Lower leg skin (tissue), 4 donors: ENCODE measurements at places on chromosomes 16 and 17. TPM values are rescaled to one million over a fixed set of nuclear protein-coding genes. Genes with fewer than 3 reads are reported as not detected.

DNA sequence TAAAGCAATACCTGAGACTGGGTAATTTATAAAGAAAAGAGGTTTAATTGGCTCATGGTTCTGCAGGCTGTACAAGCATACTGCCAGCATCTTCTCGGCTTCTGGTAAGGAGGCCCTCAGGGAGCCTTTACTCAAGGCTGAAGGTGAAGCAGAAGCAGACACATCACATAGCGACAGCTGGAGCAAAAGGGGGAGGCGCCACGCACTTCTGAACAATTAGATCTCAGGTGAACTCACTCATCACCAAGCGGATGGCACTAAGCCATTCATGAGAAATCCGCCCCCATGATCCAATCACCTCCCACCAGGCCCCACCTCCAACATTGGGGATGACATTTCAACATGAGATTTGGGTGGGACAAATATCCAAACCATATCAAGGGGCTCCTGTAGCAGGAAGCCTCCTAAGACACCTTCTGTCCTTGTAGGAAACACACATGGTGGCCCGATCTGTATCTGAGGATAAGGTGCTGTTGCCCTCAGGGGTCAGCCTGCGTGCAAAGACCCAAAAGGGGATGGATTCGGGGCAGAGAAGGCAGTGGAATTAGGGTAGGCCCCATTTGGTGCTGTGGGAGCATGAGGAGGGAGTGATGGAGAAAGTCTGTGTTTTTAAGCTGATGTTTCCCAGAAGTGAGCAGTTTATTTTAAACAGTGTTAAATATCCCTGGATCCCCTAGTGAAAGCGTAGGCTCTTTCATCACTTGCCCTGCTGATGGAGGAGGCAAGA is 23.0 kb downstream of the IL21R start:
- peak; percentile 5 for DNase-seq

GRCh38 chr17:50149417-50150353 is 792 bp downstream of the PPP1R9B start:
- no peak for DNase-seq

DNA sequence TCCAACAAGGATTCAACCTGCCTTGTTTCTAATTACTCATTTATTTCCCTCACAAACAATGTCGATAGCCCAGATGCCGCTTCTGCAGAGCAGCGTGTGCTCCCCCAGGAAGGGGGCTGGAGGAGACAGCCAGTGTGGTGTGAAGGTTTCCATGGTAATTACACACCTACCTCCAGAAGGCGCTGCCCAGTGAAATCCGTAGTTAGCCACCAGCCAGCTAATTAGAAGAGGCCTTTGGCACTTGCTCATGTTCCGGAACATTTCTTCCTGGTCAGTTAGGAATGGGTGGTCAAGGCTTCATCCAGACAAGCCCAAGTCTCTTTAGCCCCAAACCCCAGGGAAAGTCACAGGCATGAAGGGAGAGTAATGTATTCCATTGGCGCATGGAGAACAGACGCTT is 342.5 kb upstream of the C16orf82 start:
- no peak for DNase-seq

DNA sequence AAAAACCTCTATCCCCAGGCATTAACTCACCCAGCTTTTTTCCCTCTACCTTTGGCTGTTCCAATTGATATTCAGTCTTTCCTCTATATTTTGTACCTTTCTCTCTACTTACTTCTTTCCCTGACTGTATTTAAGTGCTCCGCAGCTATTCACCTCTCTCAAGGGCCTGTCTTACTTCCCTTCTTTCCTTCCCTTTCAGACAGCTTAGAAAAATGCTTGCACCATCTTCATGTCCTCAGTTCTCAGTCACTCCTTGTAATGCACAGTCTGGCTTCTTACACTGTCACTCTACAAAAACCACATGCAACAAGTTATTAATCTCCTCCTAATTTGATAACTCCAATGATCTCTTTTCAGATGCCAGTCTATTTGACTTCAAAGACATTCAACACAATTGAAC is 163.4 kb downstream of the PHKB start:
- no peak for DNase-seq

DNA sequence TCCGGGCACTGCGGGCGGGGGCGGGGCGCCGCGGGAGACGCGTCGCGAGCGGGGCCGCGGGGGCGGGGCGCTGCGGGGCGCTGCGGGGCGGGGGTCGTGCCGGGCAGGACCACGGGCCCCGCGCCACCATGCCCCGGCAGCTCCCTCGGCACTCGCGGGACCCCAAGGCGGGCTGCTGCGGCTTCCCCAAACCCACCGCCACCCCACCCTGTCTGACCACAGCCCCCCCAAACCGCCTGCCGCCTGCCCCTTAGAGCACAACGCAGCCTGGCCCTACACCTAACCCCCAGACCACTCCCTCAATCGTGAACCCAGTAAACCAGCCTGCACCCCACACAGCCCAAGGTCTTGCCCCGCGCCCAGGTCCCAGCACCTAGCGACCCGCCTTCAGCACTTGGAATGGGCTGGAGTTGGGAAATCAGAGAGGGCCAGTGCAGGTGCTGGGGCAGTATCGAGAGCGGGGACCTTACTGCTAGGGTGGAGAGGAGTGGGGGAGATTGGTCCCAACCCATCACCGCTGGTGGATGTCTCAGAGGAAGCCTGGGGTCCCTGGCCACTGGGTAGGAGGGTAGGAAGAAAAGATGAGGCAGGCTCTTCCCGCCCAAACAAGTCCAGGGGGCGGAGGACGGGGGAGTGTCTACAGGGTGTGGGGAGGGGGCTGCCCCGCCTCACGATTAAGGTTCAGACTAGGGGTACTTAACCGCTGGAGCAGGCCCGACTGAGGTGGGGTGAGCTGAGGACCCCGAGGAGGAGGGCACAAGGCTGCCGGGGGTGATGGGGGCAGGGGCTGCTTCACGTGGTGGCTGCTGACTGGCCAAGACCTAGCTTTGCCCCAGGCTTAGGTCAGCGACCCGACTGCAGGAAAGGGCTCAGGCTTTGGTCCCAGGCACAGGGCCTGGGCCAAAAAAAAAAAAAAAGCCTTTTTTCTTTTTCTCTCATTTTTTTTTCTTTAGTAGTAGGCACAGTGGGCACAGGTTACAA is 539 bp upstream of the VAMP2 start:
- no peak for DNase-seq

- DNase-seq = no peak
Observed at GRCh38 chr17:72860778-72861177, 231.7 kb downstream of the SLC39A11 start.

DNA sequence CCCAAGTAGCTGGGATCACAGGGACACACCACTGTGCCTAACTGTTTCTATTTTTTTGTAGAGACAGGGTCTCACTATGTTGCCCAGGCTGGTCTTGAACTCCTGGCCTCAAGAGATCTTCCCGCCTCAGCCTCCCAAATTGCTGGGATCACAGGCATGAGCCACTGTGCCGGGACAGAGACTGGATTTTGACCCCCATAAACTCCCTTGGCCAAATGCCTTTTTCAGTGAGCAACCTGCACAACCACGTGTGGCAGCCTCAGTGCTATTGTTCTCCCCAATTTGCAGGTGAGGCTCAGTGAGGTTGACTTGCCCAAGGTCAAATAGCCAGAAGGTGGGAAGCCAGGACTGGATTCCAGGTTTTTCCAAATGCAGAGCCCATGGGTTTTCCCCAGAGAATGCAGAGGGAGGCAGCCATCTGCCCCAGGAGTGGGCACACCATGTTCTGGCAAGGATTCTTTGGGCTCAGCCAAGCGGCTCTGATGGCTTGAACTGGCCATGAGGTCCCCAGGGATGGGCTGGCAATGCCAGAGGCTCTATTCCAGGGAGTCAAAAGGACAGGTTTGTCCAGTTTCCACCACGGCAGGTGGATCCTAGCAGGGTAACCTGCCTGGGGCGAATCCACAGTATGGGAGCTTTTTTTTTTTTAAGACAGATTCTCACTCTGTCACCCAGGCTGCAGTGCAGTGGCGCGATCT is 1.8 kb downstream of the IL27 start:
- DNase-seq = no peak

The ALOX12B gene
- 246 TPM for total RNA-seq

The NHLRC4 gene
- 0.63 TPM for total RNA-seq

The KRT9 gene
- total RNA-seq = 1.6 TPM

The CRYBA1 gene
- not detected for total RNA-seq

The C17orf50 gene
- total RNA-seq = not detected
